ENCODE measurements at places on chromosomes 6 and 20.

DNA sequence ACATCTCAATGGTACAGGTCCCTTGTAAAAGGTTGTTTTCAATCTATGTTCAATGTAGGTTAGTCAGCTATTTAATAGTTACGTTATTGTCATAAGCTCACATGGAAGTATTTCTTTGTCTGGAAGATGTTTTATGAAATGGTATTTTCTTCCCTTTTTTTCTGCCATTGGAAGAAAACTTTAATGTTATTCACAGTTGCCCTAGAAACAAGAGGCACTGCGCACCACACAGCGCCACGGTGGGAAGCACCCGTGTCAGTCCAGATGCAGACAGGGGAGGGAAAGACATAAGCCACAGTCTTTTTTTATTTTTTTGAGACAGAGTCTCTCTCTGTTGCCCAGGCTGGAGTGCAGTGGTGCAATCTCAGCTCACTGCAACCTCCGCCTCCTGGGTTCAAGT is 82.1 kb downstream of the GCNT2 start:
- no peak for DNase-seq

GRCh38 chr6:31020057-31020456 is 9.8 kb downstream of the MUC22 start:
- no peak for DNase-seq

- DNase-seq = no peak
These were observed 106.5 kb downstream of the LY86 start for GRCh38 chr6:6694825-6695624.

DNA sequence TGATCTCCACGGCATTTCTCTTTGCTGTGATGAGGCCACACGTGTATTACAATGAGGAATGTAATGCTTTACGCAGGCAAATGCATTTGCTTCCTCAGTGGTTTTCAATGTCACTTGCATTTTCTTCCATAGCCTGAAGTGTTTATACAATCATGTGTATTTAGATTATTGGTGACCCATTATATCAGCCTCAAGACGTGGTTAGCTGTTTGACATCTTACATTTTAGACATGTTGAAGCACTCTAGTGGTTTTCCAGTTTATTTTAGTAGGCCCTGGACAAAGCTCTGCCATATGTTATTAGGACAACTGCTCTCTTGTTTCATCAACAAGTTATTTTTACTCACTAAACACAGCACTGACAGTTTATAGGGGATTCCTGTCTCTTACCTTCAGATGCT is 200.4 kb downstream of the UTRN start:
- no peak for DNase-seq

GRCh38 chr6:34654061-34654710 is 42.4 kb downstream of the ILRUN start:
- DNase-seq = no peak

DNA sequence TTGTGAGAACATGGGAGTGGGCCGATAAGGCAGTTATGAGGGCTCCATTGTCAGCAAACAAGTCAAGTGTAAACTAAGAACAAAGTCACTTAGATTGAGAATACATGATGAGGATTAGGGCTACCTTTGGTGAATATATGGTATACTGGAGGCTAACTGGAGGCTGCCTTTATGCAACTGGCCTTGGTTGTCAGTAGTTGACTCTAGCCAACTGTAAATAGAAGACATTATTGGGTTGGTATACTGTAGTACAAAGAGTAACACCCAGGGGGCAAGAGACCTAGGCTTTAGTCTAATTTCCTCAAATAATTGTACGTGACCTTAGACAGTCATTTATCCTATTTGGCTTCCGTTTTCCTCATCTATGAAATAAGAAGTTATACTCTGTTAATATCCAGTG is 235.2 kb downstream of the ARID1B start:
- DNase-seq = no peak

DNA sequence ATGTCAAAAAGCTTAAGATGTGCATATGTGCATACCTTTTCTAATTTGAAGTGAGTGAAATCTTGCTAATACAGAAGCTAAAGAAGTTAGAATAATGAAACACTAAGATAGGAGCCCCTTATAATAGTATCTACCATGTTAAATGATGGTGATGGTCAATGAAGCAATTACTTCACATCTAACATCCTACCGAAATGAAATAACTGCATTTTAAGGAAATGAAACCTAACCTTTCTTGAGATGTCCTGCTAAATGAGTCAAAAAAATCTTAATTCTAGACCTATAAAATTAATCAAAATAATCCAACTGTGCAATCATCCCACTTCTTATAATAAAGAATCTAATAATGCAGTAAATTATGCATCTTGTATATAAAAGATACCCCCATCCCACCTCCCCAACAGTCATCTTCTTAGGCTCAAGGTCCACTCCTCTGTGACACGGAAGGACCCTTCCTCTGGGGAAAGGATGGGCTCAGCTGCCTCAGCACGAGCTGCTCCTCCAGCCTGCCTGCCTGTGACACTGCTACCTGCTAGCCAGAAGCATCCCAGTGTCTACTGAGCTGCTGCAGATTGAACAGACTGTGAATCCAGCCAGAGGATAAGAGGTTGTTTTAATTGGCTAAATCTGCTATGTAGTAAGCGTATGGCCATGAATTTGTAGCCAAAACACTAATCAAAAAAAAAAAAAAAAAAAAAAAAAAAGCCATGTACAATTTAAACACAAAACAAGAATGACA is 129.6 kb upstream of the BEND3 start:
- no peak for DNase-seq

GRCh38 chr20:38649275-38649891 is 47.8 kb downstream of the ARHGAP40 start:
- DNase-seq = peak; percentile 11

DNA sequence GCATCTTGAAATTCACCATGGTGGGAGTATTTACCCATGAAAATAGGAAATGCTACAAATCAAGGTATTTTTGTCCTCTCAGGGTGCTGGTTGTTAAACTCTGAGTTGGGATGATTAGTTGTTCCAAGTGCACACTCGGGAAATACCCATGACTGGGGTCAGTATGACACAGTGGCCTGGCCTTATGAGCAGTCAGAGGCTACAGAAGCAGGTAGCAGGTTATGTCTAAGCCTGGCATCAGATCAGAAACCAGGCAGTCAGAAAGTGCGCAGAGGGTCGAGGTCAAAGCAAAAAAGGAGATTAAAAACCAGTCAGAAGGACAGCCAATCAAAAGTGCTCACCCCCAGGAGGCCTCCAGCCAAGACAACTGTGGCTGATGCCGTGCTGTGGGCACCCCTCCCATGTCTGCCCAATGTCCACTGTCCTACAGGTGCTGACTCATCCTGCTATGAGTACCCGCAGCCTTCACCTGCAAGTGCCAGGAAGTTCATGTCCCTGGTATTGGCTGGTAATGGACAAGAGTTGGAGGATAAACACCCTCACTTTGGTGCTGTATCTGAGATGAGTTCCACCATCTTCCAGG is 117.4 kb upstream of the SLC24A3 start:
- DNase-seq = no peak

DNA sequence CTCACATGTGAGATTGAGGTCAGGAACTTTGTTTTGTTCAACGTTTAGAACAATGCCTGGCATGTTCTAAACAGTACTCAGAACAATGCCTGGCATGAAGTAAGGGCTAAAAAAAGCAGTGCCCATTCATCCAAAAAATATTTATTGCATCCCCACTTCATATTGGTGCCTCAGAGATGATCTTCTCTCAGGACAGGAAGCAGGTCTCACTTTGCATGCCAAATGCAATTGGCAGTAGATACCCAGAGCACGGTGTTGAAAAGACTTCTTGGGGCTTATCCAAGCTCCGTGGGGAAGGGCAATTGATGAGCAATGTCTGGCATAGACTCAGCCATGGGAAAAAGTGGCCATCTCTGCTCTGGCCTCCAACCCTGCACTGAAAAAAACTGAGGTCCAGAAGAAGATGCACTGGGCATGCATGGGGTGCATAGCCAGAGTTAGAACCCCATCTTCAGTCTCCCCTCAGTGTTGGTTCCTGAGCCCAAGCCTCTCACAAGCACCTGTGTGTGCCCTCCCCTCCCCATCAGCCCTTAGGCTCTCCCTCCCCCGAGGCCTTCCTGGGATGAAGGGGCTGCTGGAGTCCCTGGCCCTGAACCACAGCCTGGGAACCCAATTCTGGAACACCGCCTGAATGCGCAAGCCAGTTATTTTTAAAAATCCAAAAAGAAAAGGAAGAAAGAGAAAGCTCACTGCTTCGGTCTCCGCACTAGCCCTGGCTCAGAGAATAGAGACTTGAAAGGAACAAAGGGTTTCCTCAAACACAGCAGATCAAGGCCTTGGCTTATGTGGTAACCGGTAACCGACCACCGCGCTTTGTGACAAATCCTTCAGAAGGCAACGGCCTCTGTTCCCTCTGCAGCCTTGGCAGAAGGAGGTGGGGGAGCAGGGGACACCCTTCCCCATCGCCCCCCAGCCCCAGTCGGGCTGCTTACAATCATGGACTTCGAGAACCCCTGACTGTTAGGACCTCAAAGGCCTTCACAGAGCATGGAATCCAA is 78.5 kb upstream of the SIRPA start:
- DNase-seq = peak; percentile 92

DNA sequence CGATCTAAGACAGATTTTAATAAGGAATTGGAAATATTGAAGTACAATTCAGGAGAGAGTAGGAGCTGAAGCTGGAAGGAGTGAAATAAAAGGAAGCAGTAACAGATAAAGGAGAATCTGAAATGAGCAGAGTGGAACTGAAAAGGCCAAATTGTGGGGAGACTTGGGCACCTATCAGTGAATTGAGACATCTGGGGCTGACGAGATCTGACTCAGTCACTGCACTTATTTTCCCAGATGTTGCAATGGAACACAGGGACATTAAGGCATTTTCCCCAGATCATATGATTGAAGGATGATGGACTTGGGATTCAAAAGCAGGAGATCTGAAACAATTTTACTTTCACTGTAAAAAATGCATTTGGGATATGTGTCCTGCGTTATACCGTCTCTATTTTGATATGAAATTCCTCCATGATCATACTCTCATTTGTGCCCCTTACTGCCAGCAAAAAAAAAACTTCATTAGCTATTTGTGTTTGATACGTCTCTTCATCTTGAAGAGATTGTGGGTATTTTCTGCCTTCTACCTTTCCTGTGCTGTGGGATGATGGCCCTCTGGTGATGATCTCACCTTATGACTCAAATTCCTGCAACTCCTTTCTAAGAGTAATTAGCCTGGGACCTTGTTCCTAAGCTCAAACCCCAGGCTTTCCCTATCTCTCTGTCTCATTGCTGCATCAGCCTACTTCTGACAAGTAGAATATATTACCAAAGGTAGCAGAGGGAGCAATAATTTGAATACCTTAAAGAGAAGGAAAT is 278.5 kb upstream of the MAN1A1 start:
- no peak for DNase-seq

DNA sequence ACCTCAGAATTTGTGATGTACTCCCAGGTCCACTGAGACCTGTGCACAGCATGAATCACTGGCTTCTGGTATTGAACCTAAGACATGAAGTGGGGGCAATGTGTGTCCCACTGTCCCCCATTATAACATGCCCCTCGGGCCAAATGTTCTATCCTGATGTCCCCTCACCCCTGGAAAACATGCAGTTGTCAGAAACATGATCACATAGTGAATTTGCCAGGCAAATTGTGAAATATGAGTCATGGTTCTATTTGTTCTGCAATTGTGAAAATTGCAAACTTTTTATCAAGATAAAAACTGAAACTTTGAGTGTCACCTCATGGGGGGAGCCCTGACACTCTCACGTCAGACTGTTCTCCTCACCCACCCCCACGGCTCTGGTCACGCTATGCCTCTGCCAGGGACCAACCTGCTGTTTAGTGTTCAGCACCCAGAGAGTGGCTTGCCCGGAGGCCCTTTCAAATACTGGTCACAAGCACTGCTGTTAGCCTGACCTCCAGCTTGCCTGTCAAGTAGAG is 305.3 kb downstream of the CLIC5 start:
- DNase-seq = peak; percentile 21

DNA sequence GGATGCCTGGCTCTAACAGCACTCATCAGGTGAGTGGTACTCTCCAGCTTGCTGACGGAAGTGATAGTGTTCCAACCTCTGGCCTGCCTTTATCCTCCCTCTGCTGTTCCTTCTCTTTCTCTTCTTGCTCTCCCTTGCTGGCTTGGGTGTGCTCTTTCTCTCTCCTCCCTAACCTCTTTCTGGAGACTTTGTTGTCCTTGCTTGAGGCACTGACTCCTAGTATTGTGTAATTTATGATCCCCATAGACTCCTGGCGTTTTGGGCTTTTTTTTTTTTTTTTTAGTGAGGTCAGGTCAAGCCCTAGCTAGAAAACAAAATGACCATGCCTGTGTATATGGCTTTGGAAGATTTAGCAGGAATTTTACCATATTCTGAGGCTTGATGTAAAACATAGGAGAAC is 84.7 kb upstream of the MRAP2 start:
- no peak for DNase-seq

DNA sequence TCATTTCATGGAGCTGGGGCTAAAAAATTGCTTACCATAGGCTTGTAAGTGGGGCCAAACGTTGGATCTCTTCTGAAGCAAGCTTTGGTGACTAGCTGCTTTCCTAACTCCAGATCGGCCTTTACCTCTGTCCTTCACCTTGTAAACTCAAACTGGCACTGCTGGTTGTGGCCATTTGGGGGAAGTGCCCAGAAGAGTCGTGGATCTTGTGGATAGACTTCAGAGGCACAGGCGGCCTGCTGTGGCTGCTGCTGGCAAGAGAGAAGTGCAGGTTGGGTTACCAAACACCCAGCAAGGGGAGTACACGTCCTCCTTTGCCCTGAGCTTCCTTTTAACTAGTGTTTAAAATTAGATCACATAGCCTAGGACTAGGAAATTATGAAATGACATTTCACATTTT is 36.8 kb upstream of the KLHL31 start:
- no peak for DNase-seq

- DNase-seq = no peak
These were observed 2.0 kb downstream of the CD24 start for GRCh38 chr6:106972500-106972899.

GRCh38 chr20:51156041-51156982 is 133.4 kb upstream of the KCNG1 start:
- peak; percentile 32 for DNase-seq

DNA sequence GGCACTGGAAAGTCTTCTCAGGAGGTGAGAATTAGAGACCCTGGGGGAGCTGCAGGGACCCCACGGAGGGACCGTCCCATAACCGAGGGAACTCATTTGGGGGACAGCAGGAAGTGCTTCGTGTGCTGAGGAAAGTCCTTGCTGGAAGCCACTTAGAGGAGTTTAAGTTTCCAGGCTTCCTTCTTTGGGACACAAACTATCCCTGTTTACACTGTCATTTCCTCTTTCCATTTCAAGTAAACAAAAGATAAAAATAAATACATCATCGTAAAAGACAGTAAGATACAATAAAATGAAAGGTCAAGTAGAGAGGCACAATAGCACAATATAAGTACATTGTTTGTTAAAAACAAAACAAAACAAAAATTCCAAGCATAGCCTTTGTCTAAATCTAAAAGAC is 101.2 kb downstream of the TTLL2 start:
- DNase-seq = no peak

Data from fibroblast of skin of scalp (primary cell).